Stimulated activated CD4-positive, alpha-beta T cell treated with anti-CD3 and anti-CD28 coated beads, Interleukin-4, amount 100 ng/mL, for 48 hours (primary cell): ENCODE measurements at places on chromosomes 16 and 17.

- no peak for DNase-seq
Observed at GRCh38 chr16:56608876-56609462, 585 bp downstream of the MT2A start.

GRCh38 chr16:27566417-27566816, 16.5 kb downstream of the KATNIP start:
- no peak for DNase-seq

- DNase-seq: no peak
Observed at GRCh38 chr16:11503566-11503965, 83.2 kb downstream of the LITAF start.

- DNase-seq: no peak
Observed at GRCh38 chr17:8821446-8822105, 22.4 kb upstream of the MFSD6L start.

DNA sequence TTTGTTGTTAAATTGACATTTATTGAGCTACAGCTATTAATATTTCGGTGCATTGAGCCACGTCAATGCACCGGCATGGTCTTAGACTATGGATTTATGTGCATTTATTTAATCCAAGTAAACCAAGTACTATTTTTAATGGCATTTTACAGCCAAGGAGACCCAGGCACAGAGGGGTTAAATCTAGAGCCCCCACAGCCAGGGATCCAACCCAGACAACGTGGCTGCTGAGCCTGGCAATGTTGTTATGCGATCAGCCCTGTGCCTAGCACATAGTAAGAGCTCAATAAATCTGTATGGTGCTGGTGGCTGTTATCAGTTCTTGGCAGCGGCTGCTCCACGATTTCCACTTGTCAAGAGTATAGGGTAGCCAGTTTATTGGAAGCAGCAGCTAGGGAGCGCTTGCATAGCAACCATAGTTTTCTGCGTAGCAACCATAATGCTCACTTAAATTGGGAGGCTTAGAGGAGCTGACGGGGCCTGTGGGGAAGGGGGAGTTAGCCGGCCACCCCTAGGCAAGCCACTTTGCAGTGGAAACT, 541 bp upstream of the RBBP6 start:
- no peak for DNase-seq

GRCh38 chr16:12618515-12618914, 185.2 kb downstream of the CPPED1 start:
- no peak for DNase-seq

DNA sequence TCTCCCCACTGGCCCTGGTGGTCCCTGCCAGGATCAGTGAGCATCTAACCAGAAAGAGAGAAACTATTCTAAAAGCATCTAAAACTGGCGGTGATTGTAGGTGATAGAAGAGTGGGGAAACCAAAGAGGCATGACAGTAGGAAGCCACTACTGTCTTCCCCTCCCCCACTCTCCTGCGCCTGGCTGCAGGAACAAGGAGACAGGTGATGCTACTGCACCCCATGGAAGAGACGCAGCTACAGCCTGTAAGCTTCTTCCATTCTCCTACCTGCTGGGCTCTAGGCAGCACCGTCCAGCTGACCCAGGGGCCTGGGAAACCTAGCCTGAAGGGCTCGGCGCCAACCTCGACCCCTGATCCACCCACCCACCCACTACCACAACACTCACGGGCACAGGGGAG, 32.4 kb upstream of the CSNK2A2 start:
- no peak for DNase-seq
